Vagina (tissue), 2 donors: ENCODE measurements at places on chromosomes 3 and 15. TPM values are rescaled to one million over a fixed set of nuclear protein-coding genes. Genes with fewer than 3 reads are reported as not detected.

ARNT2 gene
- total RNA-seq, result 8.1 TPM

SLC35G2 gene
- 9.3 TPM for total RNA-seq

- DNase-seq, result no peak
Observed at GRCh38 chr15:36756707-36757106, 177.3 kb downstream of the CDIN1 start.

DNA sequence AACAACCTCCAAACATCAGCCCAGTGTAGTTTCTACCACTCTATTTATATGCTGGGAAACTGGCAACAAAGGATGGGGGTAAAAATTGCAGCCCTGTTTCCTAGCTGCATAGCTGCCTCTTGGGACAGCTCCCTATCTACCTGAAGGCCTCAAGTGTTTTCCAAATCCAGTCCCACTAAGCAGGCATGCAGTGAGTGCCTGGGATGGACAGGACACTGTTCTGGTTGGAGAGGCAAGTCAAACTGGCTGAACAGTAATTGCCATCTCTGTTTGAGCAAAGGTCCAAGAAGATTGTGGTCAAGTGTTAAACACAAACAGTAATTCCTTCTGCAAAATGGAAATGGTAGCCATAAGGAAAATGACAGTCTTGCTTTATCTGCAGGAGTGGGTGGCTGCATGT is 125.4 kb downstream of the FMN1 start:
- no peak for DNase-seq
